Liver (tissue), 10 donors: ENCODE measurements at places on chromosomes 2 and 18. TPM values are rescaled to one million over a fixed set of nuclear protein-coding genes. Genes with fewer than 3 reads are reported as not detected.

Gene SCN2A
- total RNA-seq = 0.05 TPM

Gene GALNT1
- total RNA-seq = 42.2 TPM

Gene CNTNAP5
- not detected for total RNA-seq

- DNase-seq = no peak
Observed at GRCh38 chr2:43000242-43001054, 208.1 kb upstream of the HAAO start.

DNA sequence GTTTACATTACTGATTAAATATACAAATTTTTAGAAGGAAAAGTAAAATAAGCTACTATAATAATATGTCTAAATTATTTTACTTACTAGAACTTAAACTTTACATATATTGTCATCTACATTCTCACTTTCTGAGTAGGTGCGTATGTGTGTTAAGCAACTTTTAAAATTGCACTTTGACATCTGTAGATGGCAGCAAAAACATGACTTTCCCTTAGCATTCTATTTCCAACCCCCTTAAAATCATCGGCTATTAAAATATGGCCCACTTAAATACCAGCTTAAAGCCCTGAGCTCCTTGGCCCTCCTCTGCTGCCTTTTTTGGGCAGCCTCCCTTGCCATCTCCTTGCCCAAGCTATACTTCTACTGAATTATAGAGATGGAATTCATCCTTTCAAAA, 78.0 kb downstream of the UPP2 start:
- DNase-seq = no peak

- no peak for DNase-seq
Observed at GRCh38 chr2:31725444-31725843, 144.7 kb upstream of the SRD5A2 start.

GRCh38 chr2:162174746-162175145, 22.7 kb upstream of the GCG start:
- no peak for DNase-seq

Gene DCDC2C
- not detected for total RNA-seq

GRCh38 chr2:88053934-88054781, 1.4 kb downstream of the KRCC1 start:
- no peak for DNase-seq

- DNase-seq = no peak
Observed at GRCh38 chr2:9145752-9146430, 60.7 kb upstream of the ASAP2 start.

Gene IL1R2
- total RNA-seq = 3.7 TPM

DNA sequence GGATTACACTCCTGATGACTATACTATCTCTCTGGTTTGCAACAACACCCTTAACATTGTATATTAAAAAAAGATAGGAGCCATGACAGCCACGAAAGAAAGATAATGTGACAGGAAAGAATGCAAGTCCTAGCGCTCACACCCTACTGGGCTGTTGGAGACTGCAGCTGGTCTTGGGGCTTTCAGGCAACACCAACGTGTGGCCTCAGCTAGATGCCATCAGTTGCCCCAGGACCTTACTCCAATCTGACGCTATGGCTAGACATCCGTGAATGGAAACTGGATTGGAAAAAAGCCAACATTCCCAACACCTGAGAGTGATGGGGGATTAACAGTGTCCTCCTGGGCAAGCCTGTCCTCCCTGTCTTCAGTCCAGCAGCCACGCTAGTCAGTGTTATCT, 357.4 kb upstream of the GULP1 start:
- DNase-seq = no peak

- DNase-seq = no peak
Observed at GRCh38 chr2:229044581-229044980, 226.5 kb downstream of the PID1 start.

Gene KIF5C
- 0.25 TPM for total RNA-seq

- DNase-seq = no peak
Observed at GRCh38 chr2:26640781-26641564, at the start of gene CIB4. Gene CIB4, minus strand, starts transcription at chr2:26641366. Its CDS starts 52 bp downstream, at chr2:26641314.

DNA sequence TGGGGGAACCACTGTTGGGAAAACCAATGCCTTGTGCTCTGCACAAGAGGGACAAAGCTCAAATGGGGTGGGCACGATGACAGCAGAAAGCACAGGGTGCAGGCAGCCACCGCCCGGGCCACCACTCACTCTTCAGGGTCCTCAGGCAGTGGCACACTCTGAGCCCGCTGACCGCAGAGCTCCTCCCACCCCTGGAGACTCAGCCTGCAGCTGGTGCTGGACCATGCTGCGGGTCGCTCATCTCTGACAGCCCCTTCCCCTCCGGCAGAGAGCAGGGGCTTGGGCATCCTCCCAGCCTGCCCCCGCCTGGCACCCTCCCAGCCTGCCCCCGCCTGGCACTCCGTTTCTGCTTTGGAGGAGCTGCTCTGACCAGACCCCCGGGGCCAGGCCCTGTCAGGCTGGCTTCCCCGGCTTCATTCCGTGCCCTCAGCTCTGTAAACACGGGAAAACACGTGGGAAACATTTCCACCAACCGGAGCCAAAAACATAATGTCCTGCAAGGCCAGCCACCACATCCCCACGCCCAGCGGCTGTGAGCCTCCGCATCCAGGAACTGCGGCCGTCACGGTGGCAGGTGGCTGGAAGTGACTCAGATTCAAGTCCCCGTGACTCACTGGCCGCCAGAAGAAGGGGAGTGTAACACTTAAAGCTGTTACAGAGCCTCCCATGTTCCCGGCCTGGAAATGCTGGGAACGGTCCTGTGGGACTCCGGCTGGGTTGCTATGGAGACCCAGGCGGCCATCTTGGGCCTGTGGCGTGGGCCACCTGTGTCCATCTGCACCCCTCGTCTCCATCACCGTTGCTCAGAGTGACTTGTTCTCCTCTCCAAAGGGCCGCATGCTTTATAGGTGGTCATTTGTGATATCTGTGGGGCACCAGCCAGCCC, 6.8 kb upstream of the SNED1 start:
- no peak for DNase-seq

Gene CCDC121
- 1.6 TPM for total RNA-seq

GRCh38 chr2:72439892-72440291, 292.2 kb upstream of the CYP26B1 start:
- no peak for DNase-seq

- DNase-seq = no peak
Observed at GRCh38 chr2:85273738-85274731, 53.8 kb downstream of the TGOLN2 start.
